ENCODE measurements at places on chromosomes 5 and 9. TPM values are rescaled to one million over a fixed set of nuclear protein-coding genes. Genes with fewer than 3 reads are reported as not detected.

- peak; percentile 65 for DNase-seq
These were observed 3.4 kb downstream of the IL4 start for GRCh38 chr5:132677191-132677590.

Gene SLC27A4
- 30.3 TPM for total RNA-seq

DNA sequence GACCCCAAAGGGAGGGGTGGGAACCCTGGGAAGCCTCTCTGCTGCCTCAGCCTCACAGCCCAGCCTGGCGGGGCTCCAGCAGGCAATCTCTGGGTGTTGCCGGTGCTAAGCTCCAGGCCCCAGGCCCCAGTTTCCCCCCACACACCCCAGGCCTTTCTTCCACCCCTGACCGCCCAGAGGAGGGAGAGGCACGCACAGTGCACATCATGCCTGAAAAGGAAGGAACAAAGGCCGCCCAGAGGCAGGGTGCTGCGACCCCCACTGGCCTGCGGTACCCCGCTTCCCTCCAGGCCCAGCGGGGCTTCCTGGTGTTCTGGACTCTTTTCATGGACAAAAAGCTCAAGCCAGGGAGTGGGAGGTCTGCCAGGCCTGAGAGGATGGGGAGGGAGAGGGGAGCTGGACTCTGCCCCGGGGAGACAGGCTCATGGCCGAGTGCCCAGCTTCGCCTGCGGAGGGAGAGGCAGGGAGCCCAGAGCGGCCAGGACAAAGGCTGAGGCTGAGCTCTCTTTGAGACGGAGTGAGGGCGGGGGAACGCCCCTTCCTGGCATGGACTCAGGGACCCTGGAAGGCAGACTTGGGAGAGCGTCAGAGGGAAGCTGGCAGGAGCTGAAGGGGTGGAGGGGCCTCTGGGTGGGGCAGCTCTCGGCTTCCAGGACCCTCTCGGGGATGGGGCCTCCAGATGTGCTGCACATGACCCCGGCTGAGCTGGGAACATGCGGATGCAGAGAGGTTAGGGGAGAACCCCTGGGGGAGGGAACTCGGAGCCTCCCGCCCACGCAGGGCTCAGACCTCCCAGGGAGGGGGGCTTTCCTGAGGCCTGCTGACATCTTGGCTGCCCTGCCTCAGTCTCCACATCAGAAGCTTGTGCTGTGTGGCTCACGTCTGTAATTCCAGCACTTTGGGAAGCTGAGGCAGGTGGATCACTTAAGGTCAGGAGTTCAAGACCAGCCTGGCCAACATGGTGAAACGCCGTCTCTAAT, 1.8 kb upstream of the ENTPD2 start:
- DNase-seq: peak; percentile 85

- no peak for DNase-seq
These were observed 135.1 kb downstream of the SLC25A46 start for GRCh38 chr5:110873773-110874437.

- no peak for DNase-seq
These were observed 895.5 kb upstream of the DMAC1 start for GRCh38 chr9:8694983-8695588.

GRCh38 chr5:95048628-95049027, 236.3 kb downstream of the MCTP1 start:
- DNase-seq: no peak
